ENCODE measurements at places on chromosomes 1 and 21.

DNA sequence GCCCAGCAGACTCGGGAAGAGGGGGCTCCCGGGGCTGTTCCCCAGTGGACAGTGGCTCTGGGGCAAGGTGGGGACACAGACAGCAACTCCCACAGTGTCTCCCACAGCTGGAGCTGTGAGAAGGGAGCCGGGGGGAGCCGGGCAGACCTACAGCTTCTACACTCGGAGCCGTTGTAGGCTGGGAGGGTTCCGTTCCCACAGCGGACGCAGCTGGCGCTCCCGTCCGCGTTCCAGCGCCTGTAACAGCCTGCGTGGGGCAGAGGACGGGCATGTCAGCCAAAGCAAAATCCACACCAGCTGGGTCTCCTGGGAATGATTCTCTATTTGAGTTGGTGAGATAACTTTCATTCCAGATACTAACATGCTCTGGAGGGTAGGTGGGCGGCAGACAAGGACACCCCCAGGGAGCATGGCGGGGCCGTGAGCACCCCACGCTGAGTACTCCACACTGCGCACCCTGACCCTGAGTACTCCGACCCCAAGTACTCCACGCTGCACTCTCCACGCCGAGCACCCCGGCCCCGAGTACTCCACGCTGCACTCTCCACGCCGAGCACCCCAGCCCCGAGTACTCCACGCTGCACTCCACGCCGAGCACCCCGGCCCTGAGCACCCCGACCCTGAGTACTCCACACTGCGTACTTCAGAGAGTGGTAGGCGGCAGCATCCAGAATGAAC, 13.4 kb upstream of the RNF223 start:
- no peak for DNase-seq

GRCh38 chr1:196557797-196558196, 50.4 kb downstream of the KCNT2 start:
- no peak for DNase-seq

DNA sequence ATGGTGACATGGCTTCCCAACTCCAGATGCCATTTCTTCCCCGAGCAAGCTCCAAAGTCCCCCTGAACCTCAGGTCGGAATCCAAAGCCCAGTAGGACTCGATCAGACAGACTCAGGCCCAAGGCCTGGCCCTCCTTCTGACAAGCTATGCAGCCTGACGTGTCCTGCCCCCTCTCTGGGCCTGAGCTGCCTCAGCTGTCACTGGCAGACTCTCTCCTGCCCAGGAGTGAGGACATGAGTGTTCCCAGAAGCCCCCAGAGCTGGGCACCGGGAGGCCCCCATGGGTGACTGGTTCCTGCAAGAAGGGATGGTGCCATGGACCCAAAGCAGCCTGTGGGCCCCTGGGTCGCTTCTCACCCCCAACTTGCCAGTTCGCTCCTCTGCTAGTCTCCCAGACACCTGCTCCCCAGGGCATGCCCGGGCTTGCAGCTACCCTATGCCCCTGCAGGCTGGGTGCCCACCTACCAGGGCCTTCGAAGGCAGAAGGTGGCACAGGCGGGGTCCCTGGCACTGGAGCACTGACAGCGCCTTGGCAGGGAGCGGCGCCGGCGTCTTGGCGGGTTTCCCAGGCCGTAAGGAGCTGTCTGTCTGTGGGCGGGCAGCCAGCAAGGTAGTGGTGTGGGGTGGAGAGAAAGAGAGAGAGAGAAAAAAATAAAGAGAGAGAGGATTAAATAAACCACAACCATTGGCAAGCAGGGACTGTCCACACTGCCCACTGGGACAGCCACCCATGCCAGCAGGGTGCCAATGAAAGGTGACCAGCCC, 2.3 kb downstream of the EDN2 start:
- DNase-seq: peak; percentile 77

DNA sequence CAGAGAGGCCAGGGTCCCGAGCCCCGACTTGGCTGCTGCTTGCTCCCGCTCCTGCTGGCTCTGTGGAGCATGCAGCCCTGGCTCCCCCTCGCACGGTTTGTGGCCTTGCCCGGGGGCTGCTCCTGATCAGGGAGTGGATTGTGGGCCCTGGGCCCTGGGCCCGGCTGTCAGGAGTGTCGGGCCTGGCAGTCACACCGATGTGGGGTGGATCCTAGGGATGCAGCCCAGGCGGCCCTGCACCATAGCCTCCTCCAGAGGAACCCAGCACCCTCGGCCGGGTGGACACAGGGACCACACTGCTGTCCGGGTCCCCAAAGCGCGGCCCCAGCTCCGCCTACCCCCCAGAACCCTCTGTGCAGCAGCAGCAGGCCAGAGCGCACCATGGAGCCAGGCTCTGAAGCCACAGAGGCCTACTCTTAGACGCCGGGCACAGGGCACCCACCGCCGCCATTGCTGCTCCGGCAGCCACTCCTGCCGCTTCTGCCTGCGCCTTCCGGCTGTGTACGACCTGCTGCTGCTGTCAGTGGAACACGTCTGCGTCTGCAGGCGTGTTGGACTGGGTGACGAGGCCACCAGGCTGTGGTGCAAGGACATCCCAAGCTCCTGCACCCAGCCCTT, 9.4 kb downstream of the SLX9 start:
- no peak for DNase-seq

GRCh38 chr1:29325675-29326074, 89.4 kb downstream of the PTPRU start:
- DNase-seq: no peak

Data from PC-3 (cell line).